ENCODE measurements at places on chromosomes 11 and 22. TPM values are rescaled to one million over a fixed set of nuclear protein-coding genes. Genes with fewer than 3 reads are reported as not detected.

The E2F8 gene
- total RNA-seq: 6.1 TPM

- DNase-seq: no peak
Measured at GRCh38 chr22:34010259-34010658, 90.0 kb upstream of the LARGE1 start.

- no peak for DNase-seq
Measured at GRCh38 chr11:117822074-117823033, 2.2 kb downstream of the FXYD2 start.

DNA sequence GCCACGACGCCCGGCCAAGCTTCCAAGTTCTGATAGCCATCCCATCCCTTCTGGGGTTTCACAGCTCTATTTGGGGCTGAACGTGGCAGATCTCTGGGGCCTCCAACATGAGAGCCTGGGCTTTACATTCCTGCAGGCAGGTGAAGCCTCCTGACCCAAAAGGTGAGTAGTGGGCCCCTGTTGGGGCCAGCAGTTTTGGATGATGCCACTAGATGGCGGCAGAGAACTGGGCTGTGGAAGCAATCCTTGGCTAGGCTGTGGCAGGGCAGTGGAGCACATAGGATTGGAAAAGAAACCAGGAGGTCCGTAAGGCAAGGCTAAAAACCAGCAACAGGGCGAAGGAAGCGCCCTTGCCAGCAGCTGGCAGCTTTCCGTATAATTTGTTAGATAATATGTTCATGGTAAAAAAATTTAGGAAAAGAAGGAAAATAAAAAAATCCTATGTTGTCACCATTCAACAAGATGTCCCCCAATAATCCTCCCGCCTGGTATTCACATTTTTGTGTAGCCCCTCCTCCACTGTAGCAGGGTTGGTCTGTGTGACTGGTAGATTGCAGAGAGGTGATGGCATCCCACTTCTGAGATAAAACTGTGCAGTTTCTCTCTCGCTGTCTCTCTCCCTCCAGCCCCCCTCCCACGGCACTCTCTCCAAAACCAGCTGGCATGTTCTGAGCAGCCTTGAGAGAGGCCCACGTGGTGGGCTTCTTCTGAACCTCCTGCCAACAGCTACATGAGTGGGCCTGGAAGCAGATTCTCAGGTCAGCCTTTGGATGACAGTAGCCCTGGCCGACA is 43.6 kb upstream of the OR4B1 start:
- peak; percentile 82 for DNase-seq

GRCh38 chr22:24189249-24190158 is 8.2 kb downstream of the SUSD2 start:
- DNase-seq: peak; percentile 77
